Right renal pelvis (tissue), 4 donors: ENCODE measurements at places on chromosomes 5 and 9.

- no peak for DNase-seq
Observed at GRCh38 chr9:88936132-88936531, 55.1 kb upstream of the S1PR3 start.

DNA sequence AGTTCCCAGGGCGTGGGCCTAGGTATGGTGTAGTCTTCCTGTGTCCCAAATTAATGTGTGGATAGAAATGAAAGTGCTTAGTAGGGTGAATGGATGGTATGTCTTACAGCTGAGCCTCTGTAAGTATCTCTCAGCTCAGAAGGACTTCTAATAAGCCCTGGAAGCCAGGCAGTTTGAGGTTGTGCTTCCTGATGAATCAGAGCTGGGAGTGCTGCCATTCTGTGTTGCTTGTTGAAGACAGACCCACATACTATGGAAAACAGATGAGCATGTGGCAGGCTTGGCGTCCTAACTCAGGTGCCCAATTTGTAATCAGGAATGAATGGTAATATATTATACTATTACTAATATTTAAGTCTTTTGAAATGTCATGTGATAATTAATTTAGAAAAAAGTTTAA, 69.8 kb downstream of the CMYA5 start:
- no peak for DNase-seq

GRCh38 chr5:106154280-106154716, 1516.4 kb downstream of the EFNA5 start:
- no peak for DNase-seq

DNA sequence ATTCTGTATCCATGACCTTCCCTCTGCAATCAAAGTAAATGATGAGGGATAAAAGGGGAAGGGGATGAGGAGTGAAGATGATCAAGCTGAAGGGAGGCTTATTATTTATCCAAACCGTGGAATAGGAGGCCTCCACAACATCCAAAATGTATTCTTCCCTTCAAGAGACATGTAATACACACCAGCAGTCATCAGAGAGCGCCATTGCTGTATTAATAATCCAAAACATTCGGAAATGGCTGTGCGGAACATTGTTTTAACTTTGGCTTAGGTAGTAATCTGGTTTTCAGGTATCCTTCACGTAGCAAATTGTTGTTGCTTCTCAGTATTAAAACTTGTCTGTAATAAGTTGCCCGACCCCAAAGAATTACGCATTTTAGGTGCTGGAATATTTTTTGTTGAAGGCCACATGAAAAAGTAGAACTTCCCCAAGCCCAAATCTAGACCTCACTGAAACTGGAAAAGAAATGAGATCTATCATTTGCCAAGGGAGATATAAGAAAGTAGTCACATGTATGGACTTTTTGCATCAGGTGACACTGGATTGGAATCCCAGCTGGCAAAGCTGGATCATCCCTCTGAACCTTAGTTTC, 2.6 kb upstream of the BOD1 start:
- DNase-seq: no peak

- no peak for DNase-seq
Observed at GRCh38 chr5:153584960-153585359, 94.5 kb downstream of the GRIA1 start.

- DNase-seq: no peak
Observed at GRCh38 chr9:131018621-131019020, 9.6 kb downstream of the LAMC3 start.

- DNase-seq: peak; percentile 49
Observed at GRCh38 chr9:16726718-16727451, 143.6 kb downstream of the BNC2 start.

DNA sequence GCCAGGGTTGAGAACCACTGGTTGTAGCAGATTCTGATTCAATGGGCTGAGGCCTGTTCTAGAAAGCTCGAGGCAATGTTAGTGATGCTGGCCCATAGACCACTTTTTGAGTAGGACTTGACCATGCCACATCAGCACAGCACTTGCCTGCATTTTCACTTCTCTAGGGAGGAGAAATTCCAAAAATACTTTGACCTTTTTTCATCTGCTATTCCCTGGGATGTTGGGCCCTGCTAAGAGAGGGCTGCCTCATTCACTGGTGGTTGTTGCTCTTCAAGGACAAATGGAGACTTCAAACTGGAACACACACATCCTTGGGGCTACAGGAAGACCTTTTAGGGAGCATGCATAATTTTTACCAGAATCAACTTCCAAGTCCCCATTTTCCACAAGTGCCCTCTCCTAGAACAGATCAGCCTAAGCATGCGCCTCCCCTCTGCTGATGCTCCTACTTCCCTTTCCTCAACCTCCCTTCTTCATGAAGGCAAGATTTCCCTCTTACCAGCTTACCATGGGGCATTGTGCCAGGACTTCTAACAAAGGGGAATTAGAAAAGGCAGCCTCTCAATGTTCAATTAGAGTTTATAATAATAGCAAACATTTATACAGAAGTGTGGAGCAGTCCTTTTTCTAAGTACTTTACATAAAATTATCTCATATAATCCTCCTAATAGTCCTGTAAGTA, 12.7 kb upstream of the TGFBI start:
- DNase-seq: no peak

GRCh38 chr5:81980598-81981260, 8.9 kb downstream of the ATG10 start:
- no peak for DNase-seq

GRCh38 chr9:105275938-105276337, 31.5 kb downstream of the SLC44A1 start:
- no peak for DNase-seq

GRCh38 chr5:7714697-7715096, 136.2 kb downstream of the CFAP90 start:
- no peak for DNase-seq

DNA sequence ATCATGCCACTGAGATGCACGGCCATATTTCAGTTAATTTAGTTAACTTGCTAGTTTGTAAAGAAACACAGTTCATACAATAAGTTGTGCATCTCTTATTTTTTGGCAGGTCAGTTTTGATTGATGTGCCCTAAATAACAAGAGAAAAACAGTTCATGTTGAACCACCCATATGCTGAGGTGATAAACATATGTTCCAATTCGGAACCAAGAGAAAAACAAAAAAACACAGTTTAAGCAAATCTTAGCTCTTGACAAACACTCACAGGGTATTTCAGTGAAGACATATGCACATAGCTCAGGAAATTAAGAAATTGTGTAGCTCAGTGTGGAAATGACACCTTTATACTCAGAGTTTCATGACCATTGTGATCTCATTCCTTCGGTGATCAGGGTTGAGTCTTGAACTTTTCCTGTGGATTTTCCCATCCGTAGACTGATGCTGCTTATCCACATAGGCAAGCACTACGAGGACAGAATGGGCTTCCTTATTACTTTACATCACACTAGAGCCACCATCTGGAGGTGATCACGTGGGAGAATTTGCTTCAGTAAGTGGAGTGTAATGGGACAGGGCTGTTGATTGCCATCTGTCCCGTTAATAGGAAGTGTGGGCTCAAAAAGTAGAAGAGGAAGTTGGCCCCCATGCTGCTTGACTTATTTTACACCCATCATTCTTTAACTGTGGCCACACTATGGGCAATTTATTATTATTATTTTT, 773.0 kb downstream of the MTRR start:
- no peak for DNase-seq

DNA sequence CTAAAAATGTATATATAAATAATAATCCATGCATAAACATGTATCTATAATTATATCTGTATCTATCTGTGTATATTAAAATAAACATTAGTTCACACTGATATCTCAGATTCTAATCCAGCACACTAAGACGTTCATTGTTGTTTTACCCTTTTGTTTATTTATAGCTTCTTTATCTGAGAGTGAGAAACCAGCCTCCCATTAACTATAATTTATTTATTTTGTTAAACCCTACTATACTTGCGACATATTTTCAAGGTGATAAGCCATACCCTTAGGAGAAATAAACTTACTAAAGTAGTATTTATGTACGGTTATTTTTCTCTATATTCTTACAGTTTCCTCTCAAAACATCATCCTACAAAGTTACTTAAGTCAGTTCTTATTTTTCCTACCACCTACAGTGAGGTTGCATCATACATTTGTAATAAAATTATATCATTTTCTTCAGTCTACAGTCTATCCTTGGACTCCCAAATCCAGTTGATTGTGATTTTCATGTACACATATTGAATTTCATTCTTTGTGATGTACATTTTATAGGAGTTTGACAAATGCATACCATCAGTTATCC, 726.4 kb upstream of the FAM174A start:
- DNase-seq: no peak

GRCh38 chr9:107755246-107755645, 265.7 kb upstream of the KLF4 start:
- DNase-seq: peak; percentile 19

DNA sequence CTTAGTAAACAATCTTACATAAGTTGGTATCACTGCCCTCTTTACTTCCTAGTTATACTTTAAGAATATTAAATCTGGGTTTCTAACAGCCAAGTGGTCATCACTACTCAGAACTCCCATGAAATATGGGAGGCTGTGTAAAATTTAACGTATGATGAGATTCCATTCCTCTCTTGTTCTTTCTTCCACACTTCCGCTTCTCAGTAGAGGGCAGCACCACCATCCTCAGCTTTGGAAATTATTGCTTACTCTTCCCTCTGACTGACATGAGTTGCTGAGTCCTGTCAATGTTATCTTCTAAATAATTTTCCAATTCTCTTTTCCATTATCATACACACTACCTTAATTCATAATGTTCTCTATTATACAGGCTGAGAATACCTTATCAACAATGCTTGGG, 194.0 kb downstream of the RFX3 start:
- DNase-seq: no peak

DNA sequence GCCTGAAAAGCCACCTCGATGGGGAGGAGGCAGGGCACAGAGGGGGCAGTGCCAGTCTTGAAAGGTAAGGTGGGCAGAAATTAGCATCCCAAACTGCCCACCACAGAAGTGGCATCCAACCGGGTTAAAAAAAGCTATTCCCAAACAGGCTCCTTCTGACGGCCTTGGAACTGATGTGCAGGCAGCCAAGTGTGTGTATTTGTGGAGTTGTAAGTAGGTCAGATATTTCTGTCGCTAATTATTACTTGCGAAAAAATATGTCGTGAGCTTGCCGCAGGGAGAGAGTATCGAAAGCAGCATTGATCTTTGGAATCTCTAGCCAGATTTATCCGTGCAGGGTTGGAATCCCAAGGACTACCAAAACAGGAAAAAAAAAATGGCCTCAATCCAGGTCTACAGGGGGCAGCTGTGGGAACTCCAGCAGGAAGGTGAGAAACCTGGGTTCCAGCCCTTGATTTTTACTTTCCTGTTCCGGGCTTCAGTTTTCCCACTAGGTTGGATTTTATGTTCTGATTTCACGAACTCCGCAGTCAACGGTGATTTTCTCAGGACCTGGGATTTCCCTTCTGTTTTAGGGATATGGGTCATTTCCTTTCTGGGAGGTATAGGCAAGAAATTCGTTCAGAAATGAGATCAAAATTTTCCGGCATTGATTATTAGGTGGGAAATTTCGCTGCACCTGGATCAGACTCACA, 200.8 kb downstream of the RGS3 start:
- DNase-seq: no peak
